Mucosa of descending colon (tissue), 3 donors: ENCODE measurements at places on chromosomes 4 and X. TPM values are rescaled to one million over a fixed set of nuclear protein-coding genes. Genes with fewer than 3 reads are reported as not detected.
A peak's percentile ranks its signal among the peaks of the same experiment; 100 is the strongest.

The RPS6KA6 gene
- 9.7 TPM for total RNA-seq

GRCh38 chr4:81745050-81745449, 273.3 kb upstream of the RASGEF1B start:
- no peak for DNase-seq

DNA sequence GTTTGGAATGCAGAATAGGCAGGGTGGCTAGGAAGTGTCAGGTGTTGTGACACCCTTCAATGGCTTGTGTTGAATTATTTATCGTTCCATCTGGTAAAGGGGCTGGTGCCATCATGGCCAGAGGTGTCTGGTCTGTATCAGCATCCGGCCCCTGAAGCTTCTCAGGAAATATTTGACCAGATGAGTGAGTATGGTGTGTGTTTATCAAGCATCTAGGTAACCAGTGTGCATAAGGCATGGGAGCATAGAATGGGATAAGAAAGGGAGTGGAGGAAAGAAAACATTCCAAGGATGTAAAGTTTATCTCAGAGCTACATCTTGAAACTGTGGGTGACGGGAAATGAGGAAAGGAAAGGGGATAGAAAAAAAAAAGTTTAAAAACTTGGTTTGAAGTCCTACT, 109.4 kb downstream of the KLHL4 start:
- DNase-seq: no peak

DNA sequence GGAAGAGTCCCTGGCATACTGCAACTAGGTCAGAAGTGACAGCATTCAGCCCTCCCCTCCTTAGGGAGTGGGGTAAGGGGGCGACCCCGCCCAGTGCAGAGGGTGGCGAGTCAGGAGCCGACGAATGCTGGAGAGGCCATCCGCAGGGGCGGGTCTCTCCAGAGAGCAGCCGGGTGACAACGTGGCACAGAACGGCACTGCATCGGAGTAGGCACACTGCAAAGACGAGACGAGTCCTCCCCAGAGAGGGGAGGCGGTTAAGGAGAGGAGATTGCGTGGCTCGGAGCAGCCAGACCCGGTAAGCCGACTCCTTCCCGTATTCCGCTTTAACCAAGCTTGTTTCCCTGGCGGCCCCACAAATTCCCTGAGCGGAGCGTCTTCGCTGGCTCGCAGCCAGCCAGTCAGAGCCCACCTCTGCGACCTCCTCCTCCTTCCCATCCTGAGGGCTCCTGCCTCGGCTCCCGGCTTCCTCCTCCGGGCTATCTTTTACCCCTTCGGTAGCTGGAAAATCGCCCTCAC, 54.9 kb downstream of the LINC00632 start:
- DNase-seq: peak; percentile 15

DNA sequence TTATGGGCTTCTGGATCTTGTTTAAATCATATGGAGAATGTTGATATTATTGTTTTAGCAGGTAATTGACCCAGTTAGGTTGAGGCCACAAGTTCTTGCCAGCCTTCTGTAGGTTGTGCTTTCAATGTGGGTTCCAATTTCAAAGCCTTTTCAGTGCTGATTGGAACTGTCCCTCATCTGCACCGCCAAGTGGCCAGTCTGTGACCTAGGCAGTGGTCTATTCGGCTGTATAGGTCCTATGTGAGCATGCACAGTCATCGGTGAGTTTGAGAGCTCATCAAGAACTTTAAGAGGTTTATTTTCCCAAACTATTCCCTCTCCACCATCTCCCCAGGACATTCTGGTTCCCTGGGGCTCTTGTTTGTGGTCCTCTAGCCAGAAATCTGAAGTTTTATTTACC, 35.7 kb downstream of the DDX53 start:
- no peak for DNase-seq
